ENCODE measurements at places on chromosomes 5 and 9. TPM values are rescaled to one million over a fixed set of nuclear protein-coding genes. Genes with fewer than 3 reads are reported as not detected.
A peak's percentile ranks its signal among the peaks of the same experiment; 100 is the strongest.

- DNase-seq, result no peak
Measured at GRCh38 chr5:41848983-41849382, 21.2 kb downstream of the OXCT1 start.

The PITX1 gene
- not detected for total RNA-seq

- DNase-seq, result no peak
Measured at GRCh38 chr5:30676223-30676840, 517.2 kb upstream of the CDH6 start.

The RNF14 gene
- 46.0 TPM for total RNA-seq

- no peak for DNase-seq
Measured at GRCh38 chr9:87712801-87713277, 13.1 kb upstream of the CTSL start.

DNA sequence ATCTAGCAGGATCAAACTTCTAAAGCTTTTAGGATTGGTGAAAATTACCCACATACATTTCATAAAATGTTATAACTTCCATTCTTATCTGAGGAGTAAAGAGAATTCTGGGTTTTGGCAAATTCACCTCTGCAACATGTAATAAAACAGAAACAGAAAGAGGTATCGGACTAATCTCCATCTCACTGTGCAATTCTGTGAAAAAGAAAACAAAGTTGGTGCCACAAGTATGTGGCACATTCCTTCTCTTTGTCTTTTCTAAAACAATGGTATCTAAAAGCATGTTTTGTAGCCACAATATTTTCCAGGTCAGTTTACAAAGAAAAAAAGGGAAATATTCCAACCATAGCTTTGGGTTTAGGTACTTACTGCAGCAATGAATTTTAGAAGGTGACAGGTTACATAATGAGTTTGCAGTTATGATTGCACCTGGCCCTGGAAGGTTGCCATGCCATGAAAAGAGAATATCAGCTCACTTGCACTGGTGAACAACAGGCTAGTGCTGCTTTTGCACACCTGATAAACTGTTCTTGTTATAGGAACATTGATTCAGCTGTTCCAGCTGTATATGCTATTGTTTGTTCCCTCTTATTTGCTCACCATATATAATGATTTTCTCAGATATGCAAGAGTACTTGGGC, 491.3 kb upstream of the MEF2C start:
- no peak for DNase-seq

- DNase-seq, result no peak
Measured at GRCh38 chr5:157772127-157772526, 28.6 kb downstream of the LSM11 start.

- no peak for DNase-seq
Measured at GRCh38 chr9:38368731-38369130, 23.8 kb upstream of the ALDH1B1 start.

The PCDHGB4 gene
- total RNA-seq, result 10.6 TPM

DNA sequence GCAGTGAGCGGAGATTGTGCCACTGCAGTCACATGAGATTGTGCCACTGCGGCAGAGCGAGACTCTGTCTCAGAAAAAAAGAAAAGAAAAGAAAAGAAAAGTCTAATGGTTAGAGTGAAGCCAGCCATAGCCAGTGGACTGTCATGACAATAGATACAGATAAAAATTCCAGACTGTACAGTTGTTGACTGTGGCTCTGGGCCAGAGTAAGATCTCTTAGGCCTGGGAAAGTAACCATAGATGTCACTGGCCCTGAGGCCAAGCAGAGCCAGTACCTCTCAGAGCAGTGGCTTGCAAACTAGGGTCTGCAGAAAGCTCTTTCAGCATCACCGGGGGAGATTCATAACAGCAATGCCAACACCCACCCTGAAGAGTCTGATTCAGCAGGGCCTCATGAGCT, 44.1 kb upstream of the SUB1 start:
- DNase-seq, result peak; percentile 64
